ENCODE measurements at places on chromosomes 3 and 15.
A peak's percentile ranks its signal among the peaks of the same experiment; 100 is the strongest.

DNA sequence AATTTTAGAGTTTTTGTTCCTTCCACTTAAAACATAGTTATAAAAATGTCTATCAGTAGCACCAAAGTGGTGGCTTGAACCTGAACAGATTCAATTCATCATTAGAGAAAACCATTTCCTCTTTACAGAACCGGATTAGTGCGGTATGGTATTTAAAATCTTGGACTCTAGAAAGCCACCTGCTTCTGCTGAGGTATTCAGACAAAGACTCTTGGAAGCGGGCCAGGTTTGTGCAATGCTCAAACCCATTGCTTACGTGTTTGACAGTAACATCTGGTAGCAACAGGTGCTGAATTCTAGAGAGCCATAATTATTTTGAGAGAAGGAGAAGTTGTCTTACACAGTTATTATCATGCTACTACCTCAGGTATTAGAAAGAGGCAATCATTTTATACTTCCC is 290.5 kb downstream of the NAALADL2 start:
- peak; percentile 99 for DNase-seq

- DNase-seq, result no peak
These were observed 25.1 kb upstream of the TCF12 start for GRCh38 chr15:56893364-56893678.

DNA sequence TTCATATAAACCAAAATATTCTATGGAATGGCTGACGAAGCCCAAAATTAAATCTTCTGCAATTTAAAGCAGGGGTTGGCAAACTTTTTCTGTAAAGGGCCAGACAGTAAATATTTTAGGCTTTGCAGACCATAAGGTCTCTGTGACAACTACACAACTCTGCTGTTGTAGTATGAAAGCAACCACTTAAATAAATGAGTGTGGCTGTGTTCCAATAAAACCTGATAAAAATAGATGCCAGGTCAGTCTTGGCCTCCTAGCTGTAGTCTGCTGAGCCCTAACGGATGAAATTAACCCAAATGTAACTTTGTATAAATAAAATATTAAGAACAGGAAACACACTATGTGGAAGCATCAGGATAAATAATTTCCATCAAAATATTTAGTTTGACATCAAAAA is 104.2 kb downstream of the FBXL22 start:
- DNase-seq, result no peak

- peak; percentile 48 for DNase-seq
These were observed 5.2 kb downstream of the SETD5 start for GRCh38 chr3:9402410-9403228.

DNA sequence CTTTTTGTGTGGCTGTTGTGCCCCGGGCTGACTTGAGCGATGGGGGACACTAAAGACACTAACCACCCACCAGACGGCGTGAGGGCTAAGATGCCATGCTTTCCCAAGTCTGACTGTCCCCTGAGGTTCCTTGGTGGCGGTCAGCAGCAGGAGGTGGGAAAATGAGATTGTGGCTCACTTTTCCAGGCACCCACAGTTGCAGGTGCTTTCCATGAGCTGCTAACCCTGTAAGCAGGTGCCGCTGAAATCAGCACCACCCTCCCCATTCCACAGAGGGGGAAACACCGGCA is 17.7 kb downstream of the PRR23E start:
- DNase-seq, result no peak

DNA sequence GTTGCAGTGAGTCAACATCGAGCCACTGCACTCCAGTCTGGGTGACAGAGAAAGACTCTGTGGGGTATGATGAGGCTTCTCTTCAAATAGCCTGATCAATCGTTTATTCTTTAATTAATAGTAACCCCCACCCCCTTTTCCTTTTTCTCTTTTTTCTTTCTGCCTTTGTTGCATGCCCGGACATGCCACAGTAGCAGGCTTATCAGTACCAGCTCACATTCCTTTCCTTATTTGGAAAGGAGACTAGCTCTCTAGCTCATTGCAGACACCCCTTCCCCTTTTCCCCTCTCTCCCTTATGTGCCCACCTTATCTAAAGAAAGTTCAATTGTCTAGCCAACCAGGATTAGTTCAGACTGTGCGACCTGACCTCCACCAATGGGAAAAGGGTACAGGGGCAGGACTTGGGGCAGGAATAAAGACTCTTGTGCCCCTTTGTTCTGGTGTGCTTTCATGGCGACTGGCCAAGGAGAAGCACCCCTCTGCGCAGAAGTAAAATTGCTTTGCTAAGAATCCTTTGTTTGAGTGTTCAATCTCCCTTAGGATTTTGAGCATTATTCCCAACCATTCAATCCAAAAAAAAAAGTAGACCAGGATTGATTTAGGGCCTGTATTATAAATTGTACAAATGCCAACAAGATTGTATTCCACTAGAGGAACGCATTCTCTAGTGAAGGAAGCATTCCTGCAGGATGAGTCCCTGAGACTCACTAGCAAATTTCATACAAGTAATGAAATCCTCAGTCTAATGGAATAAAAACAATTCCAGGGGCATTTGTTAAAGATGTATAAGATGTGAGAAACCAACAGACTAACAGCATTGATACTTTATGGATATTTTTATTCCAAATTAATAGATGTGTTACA is 95.8 kb upstream of the SNRPN start:
- no peak for DNase-seq

GRCh38 chr3:177111541-177111949 is 85.7 kb downstream of the TBL1XR1 start:
- peak; percentile 83 for DNase-seq

GRCh38 chr15:50318697-50319096 is 36.3 kb downstream of the GABPB1 start:
- no peak for DNase-seq

DNA sequence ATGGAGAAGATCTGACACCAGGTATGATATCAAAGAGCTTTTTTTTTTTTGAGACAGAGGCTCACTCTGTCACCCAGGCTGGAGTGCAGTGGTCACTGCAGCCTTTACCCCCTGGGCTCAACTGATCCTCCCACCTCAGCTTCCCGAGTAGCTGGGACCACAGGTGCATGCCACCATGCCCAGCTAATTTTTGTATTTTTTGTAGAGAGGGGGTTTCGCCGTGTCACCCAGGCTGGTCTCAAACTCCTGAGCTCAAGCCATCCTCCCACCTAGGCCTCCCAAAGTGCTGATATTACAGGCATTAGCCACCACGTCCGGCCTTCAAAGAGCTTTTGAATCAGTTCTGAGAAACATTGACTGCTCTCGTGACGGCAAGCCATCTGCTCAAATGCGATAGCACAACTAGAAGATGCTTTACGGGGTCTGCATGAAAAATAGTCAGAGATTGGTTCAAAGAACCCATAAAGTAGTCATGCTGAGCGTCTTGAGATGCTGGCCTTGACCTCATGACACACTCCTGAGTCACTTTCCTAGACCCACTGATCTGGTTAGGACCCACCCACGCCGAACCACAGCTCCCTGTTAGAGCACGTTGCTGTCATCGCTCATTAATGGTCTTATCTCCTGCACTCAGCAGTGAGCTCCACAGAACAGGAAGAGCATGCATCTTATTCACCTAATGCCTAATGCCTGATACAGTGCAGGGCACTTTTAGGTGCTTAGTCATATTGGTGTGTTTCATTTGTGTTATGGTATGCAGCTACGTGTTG is 57.0 kb upstream of the NR2F2 start:
- DNase-seq, result no peak

DNA sequence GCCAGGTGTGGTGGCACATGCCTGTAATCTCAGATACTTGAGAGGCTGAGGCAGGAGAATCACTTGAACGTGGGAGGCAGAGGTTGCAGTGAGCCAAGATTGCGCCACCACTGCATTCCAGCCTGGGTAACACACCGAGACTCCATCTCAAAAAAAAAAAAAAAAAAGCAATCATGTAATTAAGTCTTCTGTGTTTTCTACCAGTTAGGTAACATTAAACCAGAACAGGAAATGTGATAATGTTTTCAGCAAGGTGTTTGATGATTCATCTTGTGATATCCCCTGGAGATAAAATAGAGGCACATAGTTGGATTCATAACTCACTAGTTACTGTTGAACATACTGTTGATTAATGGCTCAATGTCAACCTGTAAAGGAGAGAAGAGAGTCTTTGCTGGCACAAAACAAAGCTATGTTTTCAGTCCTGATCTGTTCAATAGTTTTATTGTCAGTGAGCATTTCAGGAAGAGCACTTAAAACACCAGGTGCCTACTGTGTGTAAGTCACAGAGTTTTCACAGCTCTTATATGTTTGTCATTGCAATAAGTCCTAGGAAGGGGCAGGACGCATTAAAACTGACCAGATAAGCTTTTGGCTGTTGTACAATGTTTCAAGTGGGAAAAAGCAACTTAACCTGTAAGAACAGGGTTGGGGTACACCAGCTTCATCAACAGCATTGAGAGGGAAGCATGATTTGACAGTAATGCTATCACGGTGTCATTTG is 19.5 kb downstream of the DNAJB11 start:
- peak; percentile 53 for DNase-seq

DNA sequence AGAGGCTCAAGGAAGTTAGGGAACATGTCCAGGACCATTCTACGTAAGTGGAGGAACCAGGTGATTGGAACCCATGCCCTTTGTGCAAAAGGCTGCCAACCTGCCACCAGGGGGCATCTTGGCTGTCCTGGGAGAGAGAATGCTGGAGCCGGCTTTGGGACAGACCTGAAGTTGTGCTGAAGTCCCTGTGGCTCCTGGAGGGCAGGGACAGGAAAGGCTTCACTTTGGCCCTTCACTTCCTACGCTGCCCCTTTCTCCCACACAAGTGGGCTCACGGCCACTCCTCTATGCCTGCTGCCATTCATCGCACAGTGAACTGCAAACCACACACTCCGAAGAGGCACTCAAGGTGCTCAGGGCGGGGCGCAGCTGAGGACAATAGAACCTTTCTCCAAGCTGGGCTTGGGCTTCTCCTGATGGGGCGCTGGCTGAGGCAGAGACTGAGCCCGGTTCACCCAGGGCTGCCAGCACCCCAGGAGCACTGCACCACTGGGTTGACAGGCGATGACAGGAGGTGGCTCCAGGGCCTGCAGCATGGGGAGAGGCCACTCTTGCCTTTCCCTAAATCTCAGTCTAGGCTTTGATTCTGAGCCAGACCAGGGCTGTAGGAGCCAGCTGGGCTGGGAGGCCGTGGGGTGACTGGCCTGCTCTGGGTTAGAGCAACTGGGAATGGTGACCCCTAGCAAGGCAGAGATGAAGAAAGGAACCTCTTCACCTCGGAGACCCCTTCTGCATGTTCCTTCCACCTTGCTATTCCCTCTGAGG is 8.4 kb downstream of the SHF start:
- DNase-seq, result no peak

DNA sequence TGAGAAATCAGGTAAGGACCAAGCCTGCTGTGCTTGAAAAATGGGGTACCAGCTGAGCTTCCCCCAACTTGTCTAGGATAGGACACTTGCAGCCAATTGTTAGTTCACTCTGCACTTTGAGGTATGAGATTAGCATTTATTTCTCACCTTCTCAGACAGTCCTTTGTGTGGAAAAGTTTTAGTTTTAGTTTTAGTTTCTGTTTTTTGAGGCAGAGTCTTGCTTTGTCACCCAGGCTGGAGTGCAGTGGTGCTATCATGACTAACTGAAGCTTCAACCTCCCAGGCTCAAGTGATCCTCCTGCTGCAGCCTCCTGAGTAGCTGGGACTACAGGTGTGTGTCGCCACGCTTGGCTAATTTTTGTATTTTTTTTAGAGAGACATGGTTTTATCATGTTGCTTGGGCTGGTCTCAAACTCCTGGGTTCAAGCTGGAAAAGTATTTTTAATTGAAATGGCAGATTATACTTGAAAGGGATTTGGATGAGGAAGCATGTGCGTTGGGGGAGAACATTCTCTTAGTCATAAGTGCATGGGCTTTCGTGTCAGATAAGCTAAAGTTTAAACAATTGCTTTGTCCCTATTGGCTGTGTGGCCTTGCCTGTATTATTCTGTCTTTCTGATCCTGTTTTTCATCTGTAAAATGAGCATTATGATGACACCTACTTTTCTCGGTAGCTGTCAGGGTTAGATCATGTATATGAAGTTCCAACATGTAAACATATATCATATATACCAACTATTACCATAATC is 25.2 kb upstream of the CCK start:
- DNase-seq, result no peak

DNA sequence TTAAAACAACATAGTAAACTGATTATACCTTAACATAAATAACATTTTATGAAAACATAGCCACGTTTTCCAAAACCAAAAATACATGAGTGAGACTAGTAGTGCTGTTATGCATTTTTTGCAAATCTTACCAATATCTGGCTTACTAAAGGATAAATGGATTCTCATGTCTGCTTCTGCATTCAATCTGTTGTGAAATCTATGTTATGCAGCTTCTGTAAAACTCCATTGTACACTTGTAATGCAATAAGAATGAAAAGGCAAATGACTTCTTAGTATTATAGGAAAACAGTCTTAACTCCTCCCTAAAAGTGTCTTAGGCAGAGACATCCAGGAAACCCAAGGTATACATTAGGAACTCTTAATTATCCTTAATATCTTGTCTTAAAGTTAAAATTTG is 330.9 kb upstream of the THBS1 start:
- no peak for DNase-seq

- DNase-seq, result no peak
These were observed 483.6 kb downstream of the TAFA4 start for GRCh38 chr3:68448510-68449383.

DNA sequence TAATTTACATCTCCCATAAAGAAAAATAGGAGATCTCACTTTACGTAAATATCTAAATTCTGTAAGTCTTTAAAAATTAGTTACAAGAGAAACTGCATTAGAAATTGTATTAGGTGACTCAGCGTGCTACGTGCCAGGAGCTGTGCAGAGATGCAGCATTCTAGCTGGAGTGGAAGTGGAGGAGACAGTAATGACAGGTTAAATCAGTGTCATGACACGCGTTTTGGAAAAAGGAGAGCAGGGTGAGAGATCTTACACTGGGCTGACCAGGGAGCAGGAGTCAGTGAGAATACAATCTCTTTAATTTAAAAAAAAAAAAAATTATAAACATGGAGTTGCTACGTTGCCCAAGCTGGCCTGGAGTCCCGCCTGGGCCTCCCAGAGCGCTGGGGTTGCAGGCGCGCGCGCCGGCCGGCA is 635 bp downstream of the TUBGCP5 start:
- DNase-seq, result no peak

- DNase-seq, result no peak
These were observed 202.6 kb downstream of the TIGIT start for GRCh38 chr3:114496466-114496865.

DNA sequence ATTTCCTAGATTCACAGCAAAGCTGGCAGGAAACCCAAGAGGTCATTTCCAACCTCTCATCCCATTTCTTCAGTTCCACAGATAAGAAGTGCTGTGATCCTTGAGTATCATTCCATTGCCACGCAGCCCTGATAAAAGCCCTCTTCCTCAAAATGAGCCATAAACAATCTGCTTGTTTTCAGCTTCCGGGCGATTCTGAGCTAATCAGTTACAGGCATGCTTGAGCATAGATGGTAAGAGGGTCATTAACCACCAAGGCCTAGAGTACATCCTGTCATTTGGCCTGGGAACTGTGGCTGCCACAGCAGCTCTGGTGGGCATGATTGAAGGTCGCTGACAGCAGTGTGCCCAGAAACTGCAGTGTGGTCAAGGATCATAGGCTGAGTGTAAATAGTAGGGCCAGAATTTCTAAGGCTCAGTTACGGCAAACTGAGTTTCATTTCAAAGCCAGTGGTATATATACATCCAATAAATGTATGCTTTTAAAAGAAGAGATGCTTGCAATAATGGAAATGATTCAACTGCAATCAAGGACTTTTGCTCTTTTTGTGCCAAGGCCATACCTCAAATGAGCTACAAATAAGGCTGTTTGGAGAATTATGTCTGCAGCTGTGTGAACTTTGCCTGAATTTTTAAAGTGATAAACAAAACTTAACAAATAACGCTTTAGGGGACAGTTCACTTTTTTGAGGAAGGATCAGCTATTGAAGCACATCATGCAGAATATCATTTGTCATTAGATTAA is 47.3 kb downstream of the P3H2 start:
- peak; percentile 54 for DNase-seq

GRCh38 chr3:19541284-19541683 is 392.7 kb downstream of the EFHB start:
- DNase-seq, result no peak
